ENCODE measurements at places on chromosomes 2 and 18. TPM values are rescaled to one million over a fixed set of nuclear protein-coding genes. Genes with fewer than 3 reads are reported as not detected.

NCKAP1 gene
- 0.15 TPM for total RNA-seq

GNLY gene
- total RNA-seq = 26.3 TPM

UNC80 gene
- not detected for total RNA-seq

PTPN2 gene
- total RNA-seq = 69.9 TPM

CDH7 gene
- not detected for total RNA-seq

DPP10 gene
- total RNA-seq = not detected

KCTD1 gene
- 4.8 TPM for total RNA-seq

CCDC142 gene
- 26.2 TPM for total RNA-seq

SCYGR4 gene
- total RNA-seq = not detected

DLX2 gene
- not detected for total RNA-seq

OSBPL6 gene
- total RNA-seq = 0.13 TPM

SGPP2 gene
- total RNA-seq = 0.38 TPM

FAP gene
- not detected for total RNA-seq

ANKRD12 gene
- total RNA-seq = 91.6 TPM

ADCYAP1 gene
- not detected for total RNA-seq

FLACC1 gene
- total RNA-seq = 5.5 TPM

CHRND gene
- not detected for total RNA-seq

FOXI3 gene
- total RNA-seq = not detected

DOK6 gene
- 0.02 TPM for total RNA-seq

RAB17 gene
- total RNA-seq = not detected

STRADB gene
- 38.7 TPM for total RNA-seq

EMILIN1 gene
- 1.1 TPM for total RNA-seq

TXNDC2 gene
- total RNA-seq = not detected

MOCOS gene
- 0.18 TPM for total RNA-seq

CABYR gene
- 1.2 TPM for total RNA-seq

NT5C1B gene
- not detected for total RNA-seq

TRIM43 gene
- not detected for total RNA-seq

RESP18 gene
- total RNA-seq = not detected

PSTPIP2 gene
- total RNA-seq = 12.8 TPM

CIB4 gene
- not detected for total RNA-seq

RAD51AP2 gene
- not detected for total RNA-seq

UGT1A5 gene
- not detected for total RNA-seq

DYNAP gene
- total RNA-seq = not detected

ESCO1 gene
- total RNA-seq = 20.2 TPM

FAM168B gene
- 57.0 TPM for total RNA-seq

PSMD1 gene
- total RNA-seq = 62.5 TPM
